ENCODE measurements at places on chromosomes 2 and 18.

DNA sequence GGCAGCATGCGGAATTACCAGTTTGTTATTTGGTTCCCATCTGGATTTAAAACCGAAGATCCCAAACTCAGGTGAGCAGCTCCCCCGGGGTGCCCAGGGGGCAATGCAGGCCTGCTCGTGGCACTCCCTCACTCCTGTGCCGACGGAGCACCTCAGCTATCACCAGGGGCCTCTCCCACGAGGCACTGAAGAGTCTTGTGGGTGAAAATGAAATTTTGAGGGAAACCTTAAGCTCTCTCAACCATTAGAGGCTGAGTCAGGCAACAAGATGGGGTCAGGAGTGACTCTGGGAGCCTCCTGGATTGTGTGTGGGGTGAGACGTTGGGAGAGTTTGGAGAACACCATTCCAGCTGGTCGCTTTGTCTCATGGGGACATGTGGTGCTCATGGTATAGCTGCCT, 189.0 kb downstream of the PRKCE start:
- DNase-seq, result no peak

- DNase-seq, result no peak
Measured at GRCh38 chr2:127176371-127177311, 43.5 kb downstream of the CYP27C1 start.

DNA sequence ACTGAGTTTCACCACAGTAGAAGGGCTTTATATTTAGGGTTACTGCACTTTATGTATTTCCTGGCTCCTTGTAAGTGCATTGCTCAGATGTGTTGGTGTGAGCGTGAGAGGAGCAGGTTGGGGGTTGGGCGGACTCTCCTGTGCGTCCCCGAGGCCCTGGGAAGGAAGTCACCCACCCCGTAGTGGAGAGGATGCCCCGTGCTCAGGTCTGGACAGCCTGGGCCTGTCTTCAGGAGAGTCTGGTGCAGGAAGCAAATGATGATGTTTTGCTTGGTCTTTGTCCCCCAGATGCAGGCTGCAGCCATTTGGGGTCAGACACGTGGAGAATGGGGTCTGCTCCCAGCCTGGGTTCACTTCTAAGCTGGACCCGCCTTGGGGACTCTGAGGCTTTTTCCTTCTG, 182.8 kb downstream of the LDLRAD4 start:
- no peak for DNase-seq

DNA sequence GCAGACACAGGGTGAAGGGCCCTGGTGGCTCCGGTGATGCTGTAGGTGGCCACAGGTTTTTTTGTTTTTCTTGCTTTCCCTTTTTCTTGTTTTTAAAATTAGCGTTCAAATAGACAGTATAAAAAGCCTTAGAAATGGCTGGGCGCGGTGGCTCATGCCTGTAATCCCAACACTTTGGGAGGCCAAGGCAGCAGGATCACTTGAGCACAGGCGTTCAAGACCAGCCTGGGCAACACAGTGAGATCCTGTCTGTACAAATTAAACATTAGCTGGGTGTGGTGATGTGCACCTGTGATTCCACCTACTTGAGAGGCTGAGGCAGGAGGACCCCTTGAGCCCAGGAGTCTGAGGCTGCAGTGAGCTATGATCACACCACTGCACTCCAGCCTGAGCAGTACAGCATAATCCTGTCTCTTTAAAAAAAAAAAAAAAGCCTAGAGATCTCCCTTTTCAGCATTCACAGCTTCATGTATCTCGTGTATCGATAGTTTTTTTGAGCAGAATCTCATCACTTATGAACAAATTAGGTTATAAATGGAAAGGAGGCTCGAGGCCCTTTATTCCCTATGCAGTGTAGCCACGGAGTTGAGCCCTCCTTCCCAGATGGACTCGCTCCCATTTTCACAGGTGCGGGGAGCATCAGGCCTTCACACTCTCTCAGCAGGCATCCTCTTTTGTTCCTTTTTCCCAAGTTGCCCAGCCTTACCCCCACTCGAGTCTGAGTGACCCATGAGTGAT, 50.8 kb downstream of the EMILIN2 start:
- no peak for DNase-seq

DNA sequence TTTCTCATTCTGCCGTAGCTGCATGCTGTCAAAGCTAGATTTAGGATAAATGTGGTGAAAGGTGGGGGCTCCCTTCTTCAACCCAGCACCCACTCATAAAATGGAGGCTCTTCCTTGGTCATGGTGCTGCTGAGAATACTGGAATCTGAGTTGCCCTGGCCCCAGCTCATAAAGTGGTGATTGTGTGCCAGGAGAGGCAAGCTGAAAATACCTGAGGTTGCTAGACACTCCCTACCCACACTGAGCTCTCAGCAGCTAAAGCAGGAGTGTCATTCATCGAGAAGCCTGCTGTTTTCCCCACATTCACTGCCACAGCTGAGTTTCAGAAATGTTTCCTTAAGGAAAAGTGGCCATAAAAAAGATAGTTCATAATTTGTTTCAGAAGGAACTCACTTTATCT, 297.1 kb upstream of the RBMS1 start:
- DNase-seq, result peak; percentile 15

DNA sequence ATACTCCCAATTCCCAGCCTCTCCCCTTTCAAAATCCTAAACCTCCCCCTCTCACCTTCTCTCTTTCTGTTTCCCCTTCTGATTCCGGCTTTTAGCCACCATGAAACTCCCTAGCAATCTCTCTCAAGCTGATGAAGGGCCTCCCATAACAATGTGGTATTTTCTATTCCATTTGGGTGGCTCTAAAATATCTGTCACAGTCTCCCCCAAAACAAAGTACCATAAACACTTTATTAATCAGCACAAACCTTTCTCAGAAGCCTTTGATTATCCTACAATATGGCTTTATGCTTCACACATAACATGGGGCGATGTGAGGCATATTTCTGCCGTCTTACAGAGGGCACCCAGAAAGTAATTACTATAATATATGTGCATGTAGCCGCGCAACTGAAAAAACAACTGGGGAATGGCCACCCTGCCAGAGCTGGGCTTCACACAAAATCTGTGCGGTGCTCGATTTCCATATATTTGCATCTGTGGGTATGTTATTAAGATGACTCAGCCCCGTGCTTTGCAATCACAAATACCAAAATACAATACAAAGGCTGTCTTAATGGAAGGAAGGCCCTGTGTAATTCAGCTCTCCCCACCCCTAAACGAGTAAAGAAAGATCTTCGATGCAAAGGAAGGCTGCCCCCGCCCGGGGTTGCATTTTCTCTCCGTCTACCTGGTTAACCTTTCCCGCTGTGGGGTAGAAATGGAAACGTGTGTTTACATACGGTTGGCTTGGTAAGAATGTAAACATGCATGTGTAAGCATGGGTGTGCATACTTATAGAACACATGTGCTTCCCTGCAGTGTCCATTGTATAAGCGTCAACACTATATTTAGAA, 81.4 kb downstream of the CELF4 start:
- DNase-seq, result no peak

DNA sequence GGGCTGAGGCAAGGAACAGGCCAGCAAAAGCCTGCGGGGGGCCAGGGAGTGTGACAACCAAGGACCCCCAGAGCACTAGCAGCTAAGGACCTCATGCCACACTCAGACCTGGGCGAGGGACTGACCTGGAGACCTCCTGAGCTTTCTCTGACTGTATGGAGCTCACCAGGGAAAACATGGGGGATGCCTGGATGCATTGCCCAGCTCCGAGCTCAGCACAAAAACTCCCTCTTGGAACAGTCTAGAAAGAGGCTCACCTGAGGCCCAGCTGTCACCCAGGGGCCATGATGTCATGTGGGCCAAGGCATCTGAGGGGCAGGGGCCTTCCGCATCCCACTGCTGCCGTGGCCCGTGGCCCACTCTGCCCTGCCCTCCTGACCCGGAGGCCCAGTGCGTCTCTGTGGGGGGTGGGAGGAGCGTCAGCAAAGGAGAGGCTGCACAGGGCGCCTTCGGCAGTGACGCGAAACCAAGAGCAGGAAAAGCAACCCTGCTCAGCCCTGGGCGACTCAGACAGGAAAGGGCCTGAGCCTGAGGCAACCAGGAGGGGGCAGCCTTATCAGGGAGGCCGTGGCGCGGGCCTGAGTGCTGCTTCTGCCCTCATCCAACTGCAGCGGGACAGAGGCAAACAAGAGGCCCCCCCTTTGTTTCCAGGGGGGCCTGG, 57.3 kb upstream of the ALPP start:
- DNase-seq, result peak; percentile 53

GRCh38 chr2:192885569-192886160, 690.9 kb upstream of the TMEFF2 start:
- DNase-seq, result no peak

- no peak for DNase-seq
Measured at GRCh38 chr2:54741250-54741649, 17.8 kb downstream of the EML6 start.
